ENCODE measurements at places on chromosomes 12 and 14. TPM values are rescaled to one million over a fixed set of nuclear protein-coding genes. Genes with fewer than 3 reads are reported as not detected.

The CMTM5 gene
- total RNA-seq, result 0.21 TPM

GRCh38 chr12:9925705-9926393 is 6.3 kb downstream of the CLEC2A start:
- H3K27me3 ChIP-seq, result peaks cover 5% of the 10 kb centered on the region
- DNase-seq, result peak; percentile 62
- no peak overlapping the region for H3K27ac ChIP-seq
- H3K4me3 ChIP-seq, result no peak overlapping the region
- no peaks in the 10 kb centered on the region for H3K36me3 ChIP-seq

The SLC25A29 gene
- total RNA-seq, result 125 TPM

- no peak for DNase-seq
- H3K27me3 ChIP-seq, result peaks cover 13% of the 10 kb centered on the region
- H3K27ac ChIP-seq, result no peak overlapping the region
- no peak overlapping the region for H3K4me3 ChIP-seq
Measured at GRCh38 chr12:117714203-117714602, 254.6 kb downstream of the KSR2 start.

- no peak overlapping the region for H3K27ac ChIP-seq
- peaks cover 8% of the 10 kb centered on the region for H3K4me1 ChIP-seq
- H3K27me3 ChIP-seq, result no peaks in the 10 kb centered on the region
Measured at GRCh38 chr12:94717108-94717507, 66.8 kb upstream of the TMCC3 start.

The MCRS1 gene
- 75.6 TPM for total RNA-seq

DNA sequence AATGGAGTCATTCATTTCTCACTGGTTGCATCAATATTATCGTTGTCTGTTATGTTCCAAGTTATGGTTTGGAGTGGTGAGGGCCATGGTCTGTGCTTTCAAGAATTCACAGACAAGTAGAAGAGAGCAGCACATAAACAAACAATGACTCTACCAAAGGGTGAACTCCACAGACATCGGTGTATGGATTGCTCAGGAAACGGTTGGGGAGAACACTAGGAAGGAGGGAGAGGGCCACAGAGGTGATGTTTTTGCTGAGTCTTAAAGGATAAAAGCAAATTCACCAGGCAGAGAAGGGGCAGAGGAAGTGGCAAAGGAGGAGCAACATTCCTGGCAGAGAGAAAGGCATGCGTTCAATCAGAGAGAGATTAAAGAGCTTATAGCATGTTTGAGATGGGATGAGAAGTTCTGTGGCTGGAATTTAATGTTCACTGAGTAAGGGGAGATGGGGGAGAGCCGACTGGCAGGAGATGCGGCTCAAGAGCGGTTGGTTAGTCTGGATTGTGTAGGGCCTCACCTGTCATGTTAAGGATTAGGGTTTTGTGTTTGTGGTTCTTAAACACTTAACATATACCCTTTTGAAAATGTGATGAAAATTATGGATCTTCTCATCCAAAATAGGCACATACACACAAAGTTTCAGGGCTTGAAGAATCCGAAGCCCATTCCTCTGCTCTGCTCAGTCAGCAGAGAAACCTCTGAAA is 42.3 kb upstream of the FRMD6 start:
- H3K4me1 ChIP-seq, result peaks cover 5% of the 10 kb centered on the region
- no peak overlapping the region for H3K4me3 ChIP-seq
- H3K27me3 ChIP-seq, result no peaks in the 10 kb centered on the region
- no peak overlapping the region for H3K27ac ChIP-seq

The FGF6 gene
- total RNA-seq, result not detected

The VDR gene
- total RNA-seq, result not detected

DNA sequence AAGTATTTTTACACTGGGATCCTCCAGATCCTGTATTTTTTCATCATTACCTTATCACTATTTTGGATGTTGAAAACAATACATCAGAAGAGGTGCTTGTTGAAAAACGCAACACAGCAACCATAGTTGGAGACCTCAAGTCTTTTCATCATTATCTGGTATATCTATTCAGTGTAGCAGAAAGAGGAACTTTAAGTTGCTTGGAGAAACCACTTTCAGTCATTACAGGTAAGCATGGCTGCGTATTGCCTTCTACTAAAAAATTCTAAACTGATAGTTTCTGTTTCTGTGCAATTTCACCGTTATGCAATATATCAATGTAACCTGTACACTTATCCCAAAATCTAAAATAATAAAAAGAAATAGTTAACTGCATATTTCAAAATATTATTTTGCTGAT is 32.2 kb upstream of the PTPRQ start:
- H3K4me3 ChIP-seq, result no peak overlapping the region
- no peaks in the 10 kb centered on the region for H3K36me3 ChIP-seq
- DNase-seq, result no peak
- H3K4me1 ChIP-seq, result no peaks in the 10 kb centered on the region
- H3K27me3 ChIP-seq, result no peaks in the 10 kb centered on the region
- H3K27ac ChIP-seq, result no peak overlapping the region

DNA sequence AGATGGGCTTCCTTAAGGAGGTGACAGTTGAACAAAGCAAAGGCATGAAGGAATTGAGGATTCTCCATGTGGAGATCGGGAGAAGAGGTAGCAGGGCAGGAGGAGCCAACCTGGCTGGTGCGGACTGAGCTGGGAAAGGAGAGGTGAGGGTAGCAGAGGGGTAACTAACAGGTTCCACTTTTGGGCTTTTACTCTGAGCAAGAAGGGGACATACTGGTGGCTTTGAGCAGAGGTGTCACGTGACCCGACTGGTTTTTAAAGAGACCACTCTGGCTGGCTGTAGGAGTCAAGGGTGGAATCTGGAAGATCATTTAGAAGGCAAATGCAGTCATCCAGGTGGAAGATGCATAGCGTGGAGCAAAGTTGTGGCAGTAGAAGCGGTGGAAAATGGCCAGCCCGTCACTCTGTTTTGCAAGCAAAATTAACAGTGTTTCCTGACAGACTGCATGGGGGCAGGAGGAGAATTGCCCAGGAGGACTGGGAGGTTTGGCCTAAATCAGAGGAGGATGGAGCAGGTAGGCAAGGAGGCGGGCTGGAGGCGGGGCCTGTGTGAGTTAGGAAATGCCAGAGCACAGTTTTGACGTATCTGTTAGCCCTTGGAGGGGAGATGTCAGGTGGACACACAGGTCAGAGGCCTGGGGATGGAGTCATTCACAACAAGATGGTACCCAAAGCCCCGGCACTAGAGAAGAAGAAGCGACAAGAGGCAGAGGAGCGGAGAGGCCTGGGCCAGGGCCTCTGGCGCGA is 156.3 kb upstream of the FKBP4 start:
- no peaks in the 10 kb centered on the region for H3K36me3 ChIP-seq
- no peaks in the 10 kb centered on the region for H3K27me3 ChIP-seq
- H3K4me1 ChIP-seq, result no peaks in the 10 kb centered on the region
- H3K4me3 ChIP-seq, result no peak overlapping the region
- no peak for DNase-seq

DNA sequence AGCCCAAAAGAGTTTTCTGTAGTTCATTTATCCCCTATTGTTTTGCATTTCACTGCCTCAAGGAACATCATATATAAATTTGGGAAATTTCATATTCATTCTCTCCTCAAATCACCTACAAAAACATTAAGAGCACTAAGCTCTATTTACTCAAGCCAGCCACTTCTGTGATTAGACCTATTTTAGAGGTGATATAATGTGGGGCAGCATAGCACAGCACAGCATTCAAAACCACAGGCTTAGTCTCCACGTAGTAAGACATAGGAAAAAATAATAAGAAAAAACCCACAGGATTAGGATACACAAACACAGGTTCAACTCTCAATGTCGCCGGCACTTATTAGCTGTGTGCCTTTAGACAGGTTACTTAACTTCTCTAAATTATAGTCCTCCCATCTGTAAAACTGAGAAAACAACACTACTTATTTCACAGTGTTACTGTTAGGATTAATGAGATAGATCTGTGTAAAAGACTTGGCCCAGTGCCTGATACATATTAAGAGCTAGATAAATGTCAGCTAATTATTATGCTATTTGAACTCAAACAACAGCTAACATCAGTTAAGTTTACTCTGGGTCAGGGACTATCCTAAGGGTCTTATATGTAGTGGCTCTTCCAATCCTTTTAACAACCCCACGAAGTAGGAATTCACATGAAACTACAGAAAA is 20.3 kb downstream of the DCAF5 start:
- peak overlapping the region; percentile 32 for H3K27ac ChIP-seq
- no peaks in the 10 kb centered on the region for H3K27me3 ChIP-seq
- peak; percentile 10 for DNase-seq
- no peak overlapping the region for H3K4me3 ChIP-seq
- H3K36me3 ChIP-seq, result no peaks in the 10 kb centered on the region

DNA sequence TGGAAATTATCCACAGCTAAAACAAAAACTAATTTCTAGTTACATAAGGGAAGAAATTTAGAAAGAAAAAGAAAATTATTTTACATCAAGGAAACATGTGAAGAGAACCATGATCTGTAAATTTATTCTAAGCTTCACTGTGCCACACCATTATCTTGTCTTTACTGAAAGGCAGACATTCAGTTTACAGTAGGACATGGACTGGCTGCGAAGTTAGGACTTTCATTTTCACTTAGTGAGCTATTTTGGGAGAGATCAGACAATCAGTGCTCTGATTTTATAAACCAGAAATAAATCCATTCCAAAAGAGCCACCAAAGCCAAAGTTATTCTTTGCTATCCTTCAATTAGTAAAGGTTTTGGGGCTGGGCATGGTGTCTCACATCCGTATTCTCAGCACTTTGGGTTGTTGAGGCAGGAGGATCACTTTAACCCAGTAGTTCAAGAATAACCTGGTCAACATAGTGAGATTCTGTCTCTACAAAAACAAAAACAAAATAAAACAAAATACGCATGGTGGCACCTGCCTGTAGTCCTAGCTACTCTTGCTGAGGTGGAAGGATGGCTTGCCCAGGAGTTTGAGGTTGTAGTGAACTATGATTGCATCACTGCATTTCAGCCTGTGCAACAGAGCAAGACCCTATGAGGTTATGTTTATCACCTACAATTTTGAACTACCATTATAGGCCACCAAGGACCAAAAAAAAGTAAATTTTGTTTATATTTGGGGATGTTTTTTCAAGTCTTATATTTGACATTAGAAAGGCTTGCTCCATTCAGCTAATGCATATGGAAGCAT is 1084.8 kb upstream of the ATXN7L3B start:
- DNase-seq, result no peak
- H3K27me3 ChIP-seq, result no peaks in the 10 kb centered on the region
- no peak overlapping the region for H3K4me3 ChIP-seq
- H3K4me1 ChIP-seq, result peaks cover 14% of the 10 kb centered on the region
- H3K27ac ChIP-seq, result no peak overlapping the region
